Activated T-helper 2 cell treated with anti-CD3 and anti-CD28 coated beads, Interferon-gamma antibody, Interleukin-2, Interleukin-4, amounts not matched to agents 10 μg/mL and 5 μg/mL and 100 μg/mL, durations not matched to agents 14 hours and 24 hours and 36 hours (primary cell): ENCODE measurements at places on chromosomes 5 and 9. TPM values are rescaled to one million over a fixed set of nuclear protein-coding genes. Genes with fewer than 3 reads are reported as not detected.

DNA sequence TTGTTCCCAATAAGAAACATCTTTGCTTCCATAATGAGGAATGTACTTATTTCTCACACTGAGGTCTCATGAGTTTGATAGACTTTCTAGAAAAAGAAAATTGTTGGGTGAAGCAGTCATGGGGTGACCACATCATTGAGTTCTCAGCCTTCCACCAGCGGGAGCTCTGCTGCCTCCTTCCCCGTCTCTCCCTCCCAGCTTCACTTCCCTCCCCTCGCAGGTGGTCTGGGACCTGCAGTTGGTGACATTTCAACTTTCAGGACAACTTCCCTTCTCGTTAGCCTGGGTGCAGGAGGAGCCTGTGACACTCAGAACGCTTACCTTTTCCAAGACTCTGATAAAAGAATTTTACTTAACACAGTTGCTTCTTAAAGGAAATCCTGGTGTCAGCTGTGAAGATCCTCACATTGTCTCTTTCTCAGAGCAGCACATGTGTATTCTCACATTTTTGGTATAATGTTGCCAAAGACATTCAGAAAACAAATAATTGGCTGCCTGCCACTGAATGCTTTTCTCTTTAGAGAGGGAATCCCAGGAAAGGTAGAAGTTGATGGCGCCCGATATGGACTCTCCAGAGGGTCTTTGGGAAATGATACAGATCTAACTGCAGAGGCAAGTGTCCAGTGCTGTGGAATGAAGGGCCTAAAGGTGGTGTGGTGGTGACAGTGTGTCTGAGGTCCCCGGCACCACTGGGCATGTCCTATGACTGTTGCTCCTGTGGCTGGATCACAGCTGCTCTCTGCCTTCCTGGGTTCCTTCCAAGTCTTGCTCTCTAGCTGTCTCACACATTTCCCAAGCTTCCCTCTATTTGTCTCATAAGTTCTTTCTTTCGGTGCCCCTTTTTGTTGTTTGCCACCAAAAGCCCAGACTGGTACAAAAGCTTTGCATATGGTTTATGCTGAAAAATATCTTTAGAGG is 238.1 kb downstream of the GAS1 start:
- no peak for DNase-seq

DNA sequence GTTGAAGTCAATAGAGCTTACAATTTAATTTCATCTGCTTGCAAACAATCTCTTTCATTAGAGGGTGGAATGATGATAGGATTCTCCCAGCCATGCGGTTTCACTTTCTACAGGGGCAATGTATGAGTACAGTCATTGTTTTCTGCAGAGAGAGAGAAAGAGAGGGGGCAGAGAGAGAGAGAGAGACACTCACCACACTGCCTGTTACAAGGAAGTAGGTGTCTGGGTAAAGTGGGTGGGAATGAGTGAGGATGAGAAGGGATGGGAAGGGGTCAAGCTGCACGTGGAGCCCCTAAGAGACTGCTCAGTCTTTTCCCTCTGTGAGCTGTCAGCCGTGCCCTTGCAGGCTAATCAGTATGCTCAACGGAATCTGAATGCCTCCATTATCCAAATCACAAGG is 454.3 kb downstream of the KDM4C start:
- DNase-seq, result no peak

SELENOP gene
- not detected in 2 replicates for total RNA-seq

DNA sequence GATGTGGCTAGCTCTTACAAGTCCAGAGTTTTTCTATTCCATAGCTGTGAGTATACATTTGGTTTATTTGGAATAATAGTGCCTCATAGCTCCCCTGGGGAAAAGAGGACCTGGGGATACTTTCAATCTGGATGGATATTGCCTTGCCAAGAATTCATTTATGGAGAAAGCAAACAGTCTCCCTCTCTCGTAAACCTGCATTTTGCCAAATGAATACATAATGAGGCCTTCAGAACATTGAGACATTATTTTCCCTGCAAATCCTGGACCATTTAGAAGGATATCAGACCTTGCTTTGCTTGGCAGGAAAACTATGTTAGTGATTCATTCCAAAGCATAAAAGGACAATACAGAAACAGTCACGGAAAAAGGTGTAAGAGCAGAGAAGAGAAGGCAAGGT is 569.6 kb upstream of the BRINP1 start:
- DNase-seq, result no peak

TMEM252 gene
- total RNA-seq, result not detected in 2 replicates

DHX29 gene
- 17.6 and 20.0 TPM in 2 replicates for total RNA-seq

DNA sequence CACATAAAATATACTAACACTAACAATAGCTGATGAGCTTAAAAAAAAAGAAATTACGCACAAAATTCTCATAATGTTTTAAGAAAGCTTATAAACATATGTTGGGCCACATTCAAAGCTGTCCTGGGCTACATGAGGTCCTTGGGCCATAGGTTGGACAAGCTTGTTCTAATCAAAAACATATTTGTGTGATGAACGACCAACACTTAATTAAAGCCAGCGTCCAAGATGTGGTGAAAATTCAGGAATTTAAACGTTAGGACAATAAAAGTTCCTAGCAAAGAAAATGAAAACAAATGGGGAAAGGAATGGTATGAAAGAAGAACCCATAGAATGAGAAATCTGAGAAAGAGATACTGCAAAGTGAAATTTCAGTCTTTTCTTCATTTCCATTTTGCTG is 429.6 kb upstream of the DMAC1 start:
- DNase-seq, result no peak

- no peak for DNase-seq
Measured at GRCh38 chr5:125017796-125018195, 271.4 kb upstream of the ZNF608 start.

TNC gene
- total RNA-seq, result 1.5 and 1.9 TPM in 2 replicates

DNA sequence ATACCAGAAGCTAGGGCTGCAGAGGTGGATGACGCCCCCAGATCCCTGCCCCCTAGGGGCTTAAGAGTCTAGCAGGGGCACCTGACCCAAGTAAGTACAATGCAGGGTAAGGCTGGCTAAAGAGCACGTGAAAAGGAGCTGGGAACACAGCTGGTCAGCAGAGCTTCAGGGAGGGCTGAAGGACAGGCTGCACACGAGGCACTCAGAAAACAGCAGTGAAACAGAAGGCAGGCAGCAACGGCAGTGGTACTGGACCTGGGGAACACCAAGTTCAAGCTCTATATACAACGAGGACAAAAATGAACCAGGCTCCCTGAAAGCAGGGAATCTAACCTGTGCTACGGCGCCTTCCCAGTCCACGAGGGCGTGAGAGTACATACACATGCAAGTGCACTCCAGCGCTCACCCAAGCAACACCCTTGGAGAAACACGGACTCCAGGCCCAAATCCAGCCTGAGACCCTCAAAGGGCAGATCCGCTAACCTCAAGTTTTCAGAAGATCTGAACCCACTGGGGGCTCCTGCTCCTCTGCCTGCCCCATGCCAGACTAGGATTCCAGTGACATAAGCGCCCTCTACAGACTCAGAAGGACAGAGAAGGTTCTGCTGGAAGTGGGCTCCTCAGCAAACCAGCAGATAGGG is 57.4 kb downstream of the PSMB7 start:
- no peak for DNase-seq

TLE1 gene
- total RNA-seq, result 0.14 and 0.41 TPM in 2 replicates

DNA sequence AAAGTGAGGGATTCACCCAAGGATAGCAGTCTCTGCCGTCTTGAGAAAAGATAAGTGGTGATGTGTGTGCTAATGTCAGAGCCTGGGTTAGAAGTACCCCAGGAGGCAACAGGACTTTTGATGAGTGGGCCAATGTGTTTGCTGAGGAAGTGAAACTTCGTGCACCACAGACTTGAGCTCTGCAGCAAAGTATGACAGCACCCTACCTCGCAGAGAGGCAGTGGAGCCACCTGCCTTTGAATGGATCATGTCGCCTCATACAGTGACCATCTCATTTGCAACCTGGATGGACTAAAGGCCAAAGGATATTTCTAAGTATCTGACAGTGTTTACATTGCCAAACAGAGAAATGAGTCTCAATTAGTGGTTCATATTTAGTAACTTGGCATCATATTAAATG is 593.9 kb upstream of the GRAMD2B start:
- DNase-seq, result no peak

CHSY3 gene
- total RNA-seq, result not detected in 2 replicates

- DNase-seq, result no peak
Measured at GRCh38 chr9:135498381-135499126, 1.9 kb upstream of the MRPS2 start.

GRCh38 chr9:77488439-77489126 is 159.5 kb downstream of the GNA14 start:
- no peak for DNase-seq

DNA sequence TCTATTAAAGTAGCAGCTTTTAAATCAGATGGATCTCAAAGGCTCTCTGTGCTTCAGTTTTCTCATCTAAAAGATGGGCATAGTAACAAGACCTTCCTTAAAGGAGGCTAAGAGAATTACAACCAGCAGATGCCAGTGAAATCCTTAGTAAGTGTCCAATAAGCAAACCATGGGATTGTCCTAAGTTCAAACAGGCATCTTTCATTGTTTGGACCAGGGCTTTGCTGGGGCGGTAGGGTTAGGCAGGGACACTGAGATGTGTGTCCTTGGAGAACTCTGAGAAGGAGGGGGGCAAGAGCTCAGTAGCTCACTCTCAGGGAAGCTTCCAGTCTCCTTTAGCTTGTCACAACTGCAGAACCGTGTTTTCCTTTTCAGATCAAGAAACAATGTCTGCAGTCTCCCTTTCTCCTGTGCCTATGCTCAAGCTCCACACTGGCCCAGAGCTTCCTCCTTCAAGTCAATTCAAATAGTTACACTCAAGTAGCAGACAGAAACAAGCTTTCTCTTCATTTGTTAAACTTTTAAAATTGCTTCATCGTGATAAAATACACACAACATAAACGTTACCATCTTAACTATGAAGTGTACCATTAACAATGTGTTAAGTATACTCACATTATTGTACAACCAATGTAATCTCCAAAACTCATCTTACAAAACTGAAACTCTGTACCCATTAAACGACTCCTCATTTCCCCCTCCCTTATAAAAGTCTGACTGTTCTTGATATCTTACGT is 216.2 kb downstream of the PIK3R1 start:
- no peak for DNase-seq

AIF1L gene
- total RNA-seq, result 0.27 and 0.55 TPM in 2 replicates
